ENCODE measurements at places on chromosomes 16 and 17.

- no peak for DNase-seq
Measured at GRCh38 chr16:27646806-27647205, 96.9 kb downstream of the KATNIP start.

DNA sequence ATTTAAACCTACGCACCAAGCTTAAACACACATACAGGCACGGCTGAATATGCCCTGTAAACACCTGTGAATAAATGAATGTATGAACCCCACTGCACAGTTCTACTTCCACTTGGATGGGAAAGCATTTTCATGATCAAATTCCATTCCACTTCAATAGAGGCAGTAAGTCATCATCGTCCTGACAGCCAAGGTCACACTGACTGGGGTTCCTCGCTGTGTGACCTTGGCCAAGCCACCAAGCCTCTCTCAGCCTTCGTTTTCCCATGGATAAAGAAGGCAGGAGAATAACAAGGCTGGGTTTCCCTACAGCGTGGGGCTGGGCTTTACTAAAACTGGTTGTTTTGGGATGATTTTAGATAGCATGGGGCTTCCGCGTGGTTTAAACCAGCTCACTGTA lies 82.8 kb downstream of the TBC1D16 start:
- no peak for DNase-seq

DNA sequence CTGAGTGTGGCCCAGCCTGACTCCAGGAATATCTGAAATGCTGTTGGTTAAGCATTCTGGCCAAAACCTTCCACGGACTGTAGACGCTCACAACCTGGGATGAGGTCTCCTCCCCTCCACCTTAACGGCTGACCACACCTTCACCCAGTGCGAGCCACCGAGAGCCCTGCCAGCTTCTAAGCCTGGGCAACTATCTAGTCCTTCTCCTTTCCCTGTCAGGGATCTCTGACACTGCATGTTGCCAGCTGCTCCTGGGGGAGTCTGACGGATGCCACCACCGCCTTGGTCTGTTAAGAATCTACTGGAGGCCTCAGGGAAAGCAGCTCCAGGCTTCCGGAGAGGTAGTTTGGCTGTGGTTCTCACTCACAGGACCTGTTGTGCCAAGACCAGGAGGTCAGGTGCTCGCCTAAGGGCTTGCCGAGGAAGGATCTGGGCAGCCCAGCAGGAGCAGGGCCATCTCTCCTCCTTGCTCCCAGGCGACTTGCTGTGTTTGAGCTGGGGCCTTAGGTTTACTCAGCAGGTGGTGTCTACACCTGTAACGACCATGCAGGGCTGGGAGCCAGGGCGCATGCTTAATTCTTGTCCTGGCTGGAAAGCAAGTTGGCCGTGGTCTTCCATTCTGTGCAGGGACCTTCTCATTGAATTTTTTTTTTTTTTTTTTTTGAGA lies 111.8 kb downstream of the NTN1 start:
- DNase-seq = no peak

- no peak for DNase-seq
Measured at GRCh38 chr16:54140057-54140787, 146.4 kb downstream of the IRX3 start.

GRCh38 chr16:70468776-70469525 lies 14.6 kb downstream of the FCSK start:
- DNase-seq = no peak

GRCh38 chr16:48526058-48526957 lies 83.7 kb downstream of the N4BP1 start:
- DNase-seq = no peak

DNA sequence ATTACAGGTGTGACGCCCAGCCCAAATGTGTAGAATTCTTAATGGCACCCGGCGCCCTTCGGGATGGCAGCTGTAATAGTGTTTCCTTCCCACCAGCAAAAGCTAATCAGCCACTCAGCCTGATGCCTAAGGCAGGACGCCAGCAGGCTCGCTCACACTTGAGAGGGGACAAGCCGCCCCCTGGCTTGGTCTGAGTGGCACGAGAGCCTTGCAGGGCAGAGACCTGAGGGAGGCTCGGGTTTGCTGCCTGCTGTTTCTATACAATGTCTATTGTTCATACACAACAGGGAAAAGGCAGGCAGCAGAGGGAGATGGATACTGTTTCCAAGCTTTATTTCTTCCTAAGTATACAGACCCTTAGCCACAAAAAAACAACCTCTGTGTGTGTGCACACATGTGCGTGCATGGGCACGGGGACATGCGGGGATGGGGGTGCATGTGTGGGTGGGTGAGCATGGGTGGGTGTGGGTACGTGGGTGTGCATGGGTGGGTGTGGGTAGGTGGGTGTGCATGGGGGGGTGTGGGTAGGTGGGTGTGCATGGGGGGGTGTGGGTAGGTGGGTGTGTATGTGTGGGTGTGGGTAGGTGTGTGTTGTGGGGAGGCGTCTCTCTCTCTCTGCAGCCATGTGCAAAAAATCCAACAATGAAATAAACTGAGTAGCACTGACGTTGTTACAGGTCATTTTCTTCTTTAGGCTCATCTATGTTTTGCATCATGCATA lies 10.0 kb downstream of the SLC38A8 start:
- no peak for DNase-seq

GRCh38 chr17:59790910-59791309 lies 83.5 kb downstream of the VMP1 start:
- no peak for DNase-seq

- no peak for DNase-seq
Measured at GRCh38 chr16:58506241-58507194, 6.6 kb downstream of the NDRG4 start.

- DNase-seq = no peak
Measured at GRCh38 chr17:80346498-80347275, 68.3 kb upstream of the ENDOV start.

- DNase-seq = peak; percentile 58
Measured at GRCh38 chr17:50149417-50150353, 792 bp downstream of the PPP1R9B start.

DNA sequence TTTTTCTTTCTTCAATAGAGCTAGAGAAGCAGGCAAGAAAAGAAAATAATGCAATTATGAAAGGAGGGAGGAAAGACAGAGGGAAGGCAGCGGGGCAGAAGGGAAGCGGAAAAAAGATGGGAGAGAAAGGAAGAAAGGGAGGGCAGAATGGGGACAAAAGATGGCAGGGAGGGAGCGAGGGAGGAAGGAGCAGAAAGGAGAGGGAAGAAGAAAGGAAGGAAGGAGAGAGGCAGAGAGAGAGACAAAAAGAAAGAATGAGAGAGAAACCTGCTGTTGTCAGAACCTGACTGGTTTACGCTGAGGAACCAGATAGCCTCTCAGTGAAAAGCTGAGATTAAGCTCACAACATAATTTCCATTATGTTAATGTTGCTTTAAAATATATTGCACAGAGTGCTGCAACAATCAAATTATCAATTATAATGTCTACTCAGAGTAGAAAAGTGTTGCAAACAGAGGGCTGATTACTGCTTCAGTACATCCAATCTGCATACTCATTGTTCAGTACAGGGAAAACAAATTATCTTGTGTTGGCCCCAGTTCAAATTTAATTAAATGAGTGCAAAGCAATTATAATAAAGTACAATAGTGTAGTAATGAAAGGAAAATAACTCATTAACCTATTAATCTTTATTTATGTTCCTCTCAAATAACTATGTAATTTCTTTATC lies 32.0 kb upstream of the TOX3 start:
- no peak for DNase-seq

GRCh38 chr17:49452201-49452600 lies 37.5 kb upstream of the PHB1 start:
- DNase-seq = no peak

DNA sequence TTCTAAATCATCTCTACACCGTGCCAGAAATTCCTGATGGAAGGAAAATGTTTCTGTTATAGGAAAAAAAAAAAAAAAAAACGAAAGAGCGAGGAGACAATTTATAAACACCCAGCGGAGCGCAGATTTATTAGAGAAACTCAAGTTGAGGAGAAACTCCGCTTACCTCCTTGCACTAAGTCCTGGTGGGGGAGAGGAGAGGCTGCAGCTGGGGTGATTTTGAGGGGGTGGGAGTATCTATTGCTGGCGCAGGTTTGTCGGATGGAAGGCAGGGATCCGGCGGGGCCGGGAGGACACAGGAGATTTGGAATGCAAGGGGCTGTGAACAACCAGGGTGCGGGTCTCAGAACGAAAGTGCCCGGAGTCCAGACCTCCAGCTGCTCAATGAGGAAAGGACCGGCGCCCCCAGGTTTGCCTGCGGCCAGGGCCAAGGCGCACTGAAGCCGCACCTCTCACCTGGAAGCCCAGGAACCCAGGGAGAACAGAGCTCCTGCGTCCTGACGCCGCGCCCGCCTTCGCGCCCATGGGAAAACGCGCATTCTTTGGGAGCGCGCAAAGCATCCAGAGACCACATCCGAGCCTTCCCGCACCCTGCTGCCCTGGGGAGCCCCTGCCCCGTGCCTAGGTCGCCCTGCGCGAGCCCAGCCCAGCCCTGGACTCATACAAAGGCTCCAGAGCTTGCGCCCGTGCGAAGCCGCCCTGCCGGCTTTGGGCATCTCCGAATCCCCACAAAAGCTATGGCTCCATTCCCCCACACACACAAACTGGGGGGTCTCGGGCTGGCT lies 2.6 kb upstream of the HOXB8 start:
- no peak for DNase-seq

DNA sequence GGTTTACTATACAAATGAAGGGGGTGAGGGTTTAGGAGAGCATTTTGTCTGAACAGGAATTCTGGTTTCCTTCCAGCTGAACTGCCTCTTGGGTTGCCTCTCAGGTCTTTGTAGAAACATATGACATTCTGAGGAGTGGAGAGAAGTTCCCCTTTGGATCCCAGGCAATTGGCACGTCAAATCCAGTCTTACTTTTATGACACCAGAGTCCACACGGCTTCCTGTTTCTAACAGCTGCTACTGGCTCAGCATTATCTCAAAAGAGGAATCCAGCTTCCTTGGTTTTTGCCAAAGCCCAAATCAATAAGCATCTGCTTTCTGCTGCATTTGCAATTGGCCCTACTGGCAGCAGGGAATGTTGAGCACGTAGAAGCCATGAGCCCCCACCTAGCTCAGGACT lies 97.6 kb upstream of the FAM20A start:
- DNase-seq = peak; percentile 9

DNA sequence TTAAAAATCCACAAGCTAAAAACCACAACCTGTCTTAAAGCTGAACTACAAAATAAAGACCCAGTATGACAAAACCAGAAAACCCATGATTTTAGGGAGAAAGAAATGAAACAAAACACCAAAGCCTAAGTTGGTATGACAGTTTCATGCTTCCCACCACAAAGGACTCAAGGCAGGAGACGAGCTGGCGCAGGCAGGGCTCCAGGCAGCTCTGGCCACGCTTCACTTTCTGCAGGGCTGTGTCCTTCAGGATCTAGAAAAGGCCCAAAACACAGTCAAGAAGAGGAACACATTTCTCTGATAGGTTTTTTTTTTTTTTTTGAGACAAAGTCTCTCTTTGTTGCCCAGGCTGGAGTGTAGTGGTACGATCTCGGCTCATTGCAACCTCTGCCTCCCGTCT lies 75.3 kb downstream of the WDR59 start:
- no peak for DNase-seq

DNA sequence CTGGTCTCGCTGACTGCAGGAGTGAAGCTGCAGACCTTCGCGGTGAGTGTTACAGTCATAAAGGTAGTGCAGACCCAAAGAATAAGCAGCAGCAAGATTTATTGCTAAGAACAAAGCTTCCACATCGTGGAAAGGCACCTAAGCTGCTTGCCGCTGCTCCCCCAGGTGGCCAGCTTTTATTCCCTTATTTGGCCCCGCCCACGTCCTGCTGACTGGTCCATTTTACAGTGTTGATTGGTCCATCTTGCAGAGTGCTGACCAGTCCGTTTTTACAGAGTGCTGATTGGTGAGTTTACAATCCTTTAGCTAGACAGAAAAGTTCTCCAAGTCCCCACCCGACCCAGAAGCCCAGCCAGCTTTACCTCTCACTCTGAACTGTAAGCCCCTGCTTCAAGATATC lies 227.8 kb downstream of the ABCC12 start:
- no peak for DNase-seq

GRCh38 chr16:74500907-74501306 lies 79.6 kb upstream of the CLEC18B start:
- no peak for DNase-seq

DNA sequence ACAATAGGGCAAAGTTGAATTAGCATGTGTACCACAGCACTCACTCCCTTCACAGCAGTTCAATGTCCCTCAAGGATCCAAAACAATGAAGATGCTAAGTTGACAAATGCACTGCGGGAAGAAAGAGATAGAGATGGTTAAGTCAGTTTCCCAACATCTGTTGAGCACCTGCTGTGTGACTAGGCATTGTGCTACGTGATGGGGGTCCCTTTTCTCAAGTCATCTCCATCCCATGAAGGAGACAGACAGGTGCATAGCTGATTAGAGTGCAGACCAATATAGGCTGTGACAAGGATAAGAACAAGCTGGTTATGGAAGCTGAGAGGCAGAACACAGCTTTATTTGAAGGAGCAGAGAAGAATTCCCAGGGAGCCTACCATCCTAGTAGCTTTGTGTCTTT lies 114.2 kb downstream of the HAPSTR1 start:
- DNase-seq = no peak

DNA sequence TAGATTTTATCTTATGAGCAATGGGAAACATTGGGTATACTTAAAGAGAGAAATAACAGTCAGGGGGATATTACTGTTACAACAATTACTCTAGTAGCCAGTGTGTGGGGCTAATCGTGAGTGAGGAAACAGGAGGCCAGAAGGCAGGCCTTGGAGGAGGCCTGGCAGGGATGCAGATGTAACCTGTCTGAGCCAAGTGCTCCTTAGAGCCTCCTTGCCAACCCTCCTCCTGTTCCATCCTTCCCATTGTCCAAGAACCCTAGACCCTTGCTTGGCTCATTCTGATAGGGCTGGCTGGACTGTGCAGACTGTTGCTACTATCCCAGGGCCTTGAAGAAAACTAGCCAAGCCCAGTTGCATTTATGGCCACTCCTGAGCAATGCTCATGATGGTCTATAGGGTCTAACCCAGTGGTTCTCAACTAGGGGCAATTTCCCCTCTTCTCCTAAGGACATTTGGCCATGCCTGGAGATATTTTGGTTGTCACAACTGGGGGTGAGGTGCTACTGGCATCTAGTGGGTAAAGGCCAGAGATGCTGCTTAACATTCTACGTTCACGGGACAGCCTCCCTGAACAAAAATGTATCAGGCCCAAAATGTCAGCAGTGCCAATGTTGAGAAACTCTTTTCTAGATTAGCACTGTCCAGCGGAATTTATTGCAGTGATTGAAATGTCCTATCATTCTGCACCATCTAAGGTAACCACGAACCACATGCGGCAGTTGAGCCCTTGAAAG lies 24.4 kb upstream of the WSCD1 start:
- no peak for DNase-seq

DNA sequence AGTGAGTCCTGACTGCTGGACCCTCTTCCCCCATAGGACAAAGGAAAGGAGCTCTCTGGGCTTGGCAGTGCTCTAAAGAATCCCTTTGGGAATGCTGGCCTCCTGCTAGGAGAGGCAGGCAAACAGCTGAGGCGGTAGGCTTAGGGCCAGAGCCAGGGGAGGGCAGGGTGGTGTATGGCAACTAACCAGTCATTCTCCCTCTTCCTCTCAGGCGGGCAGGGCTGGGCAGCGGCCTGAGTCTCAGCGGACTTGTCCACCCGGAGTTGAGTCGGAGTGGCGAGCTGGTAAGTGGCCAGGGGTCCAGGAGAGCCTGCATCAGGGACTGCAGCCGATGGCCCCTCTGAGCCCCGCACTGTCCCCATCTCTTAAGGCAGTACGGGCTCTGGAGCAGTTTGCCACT lies 4.4 kb downstream of the ACADVL start:
- no peak for DNase-seq

GRCh38 chr17:28545787-28546415 lies 6.5 kb downstream of the UNC119 start:
- no peak for DNase-seq

GRCh38 chr16:89863741-89864526 lies 9.5 kb upstream of the TCF25 start:
- DNase-seq = peak; percentile 28

GRCh38 chr17:17726458-17727060 lies 45.3 kb downstream of the RAI1 start:
- no peak for DNase-seq

Measured in GM03348 (cell line).